ENCODE measurements at places on chromosomes 4 and X.

DNA sequence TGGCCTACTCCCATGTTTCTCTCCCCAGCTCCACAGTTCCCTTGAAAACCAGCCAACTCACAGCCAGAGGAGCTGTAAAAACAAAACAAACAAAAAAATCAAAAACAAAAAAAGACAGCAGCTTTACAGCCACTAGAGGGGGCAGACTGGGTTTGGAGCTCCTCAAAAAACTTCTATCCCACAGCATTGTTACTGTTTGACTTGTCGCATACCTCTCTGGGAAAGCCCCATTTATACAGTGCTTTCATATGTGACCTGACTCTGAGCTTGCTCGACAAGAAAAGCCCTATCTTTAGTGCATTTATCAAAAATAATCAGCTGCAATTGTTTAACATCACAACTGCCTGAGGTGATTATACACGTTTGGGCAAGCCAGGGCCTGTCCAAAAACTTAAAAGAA, 21.6 kb downstream of the TSPAN6 start:
- DNase-seq = peak; percentile 48

- DNase-seq = peak; percentile 55
These were observed 26.7 kb downstream of the HTT-AS start for GRCh38 chr4:3047464-3048286.

DNA sequence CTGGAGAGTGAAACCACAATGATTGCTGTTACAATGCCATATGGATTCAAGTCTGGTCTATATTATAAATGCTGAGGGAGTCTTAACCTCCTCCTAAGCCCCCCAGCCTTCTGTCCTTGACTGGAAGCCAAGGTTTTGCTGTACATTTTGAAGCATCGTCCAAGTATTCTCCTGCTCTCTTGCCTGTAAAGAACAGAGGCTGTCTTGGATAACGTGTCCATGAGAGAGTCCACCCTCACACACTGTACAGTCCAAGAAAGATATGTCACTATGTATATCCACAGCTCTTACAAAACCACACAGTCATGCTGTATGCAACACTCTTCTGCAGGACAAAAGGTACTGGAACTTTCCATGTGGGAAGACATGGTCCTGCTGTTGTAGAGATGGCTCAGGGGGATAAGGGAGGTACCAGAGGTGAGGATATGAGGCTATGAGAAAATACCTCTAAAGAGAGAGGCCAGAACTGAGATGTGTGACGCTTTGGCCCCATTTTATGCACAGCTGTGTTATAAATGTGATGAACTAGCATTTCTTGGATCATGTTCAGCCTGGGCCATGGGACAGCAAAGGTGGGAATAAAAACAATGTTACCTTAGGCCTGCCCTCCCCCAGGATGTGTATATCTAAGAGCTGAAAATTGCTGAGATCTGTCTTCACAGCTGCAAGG, 678.6 kb downstream of the IQCM start:
- no peak for DNase-seq

GRCh38 chr4:188955066-188955465, 815.8 kb downstream of the TRIML1 start:
- DNase-seq = no peak

DNA sequence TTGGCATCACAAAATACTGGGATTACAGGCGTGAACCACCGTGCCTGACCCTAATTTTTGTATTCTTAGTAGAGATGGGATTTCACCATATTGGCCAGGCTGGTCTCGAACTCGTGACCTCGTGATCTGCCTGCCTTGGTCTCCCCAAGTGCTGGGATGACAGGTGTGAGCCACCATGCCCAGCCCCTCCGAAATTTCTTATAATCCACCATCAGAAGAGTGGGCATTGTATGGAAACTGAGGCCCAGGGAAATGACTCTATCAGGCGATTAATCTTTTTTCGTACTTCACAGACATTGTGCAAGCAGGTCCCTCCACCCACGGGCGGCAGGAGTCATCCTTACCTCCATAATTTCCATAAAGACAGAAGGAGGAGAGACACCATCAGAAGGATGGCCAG, 16.0 kb downstream of the CRLF2 start:
- no peak for DNase-seq

- DNase-seq = peak; percentile 34
These were observed 13.9 kb upstream of the ETDC start for GRCh38 chrX:135295238-135295943.

DNA sequence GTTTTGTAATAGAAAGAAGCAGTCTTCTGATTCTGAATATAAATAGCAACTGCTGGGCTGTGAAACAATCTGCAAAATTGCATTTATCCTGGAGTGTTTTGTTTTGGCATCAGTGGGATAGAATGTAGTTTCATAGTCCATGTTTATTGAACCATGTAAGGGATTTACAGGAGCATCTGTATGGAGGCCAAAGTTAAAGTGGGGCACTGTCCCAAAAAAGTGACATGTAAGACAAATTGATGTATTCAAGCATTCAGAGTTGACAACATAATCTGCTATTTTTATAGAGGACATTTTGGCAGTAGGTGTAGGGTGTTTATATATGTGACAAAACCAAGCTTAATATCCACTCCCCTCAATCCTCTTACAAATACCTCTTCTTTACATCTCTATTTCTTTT, 200.5 kb upstream of the ANK2 start:
- no peak for DNase-seq

DNA sequence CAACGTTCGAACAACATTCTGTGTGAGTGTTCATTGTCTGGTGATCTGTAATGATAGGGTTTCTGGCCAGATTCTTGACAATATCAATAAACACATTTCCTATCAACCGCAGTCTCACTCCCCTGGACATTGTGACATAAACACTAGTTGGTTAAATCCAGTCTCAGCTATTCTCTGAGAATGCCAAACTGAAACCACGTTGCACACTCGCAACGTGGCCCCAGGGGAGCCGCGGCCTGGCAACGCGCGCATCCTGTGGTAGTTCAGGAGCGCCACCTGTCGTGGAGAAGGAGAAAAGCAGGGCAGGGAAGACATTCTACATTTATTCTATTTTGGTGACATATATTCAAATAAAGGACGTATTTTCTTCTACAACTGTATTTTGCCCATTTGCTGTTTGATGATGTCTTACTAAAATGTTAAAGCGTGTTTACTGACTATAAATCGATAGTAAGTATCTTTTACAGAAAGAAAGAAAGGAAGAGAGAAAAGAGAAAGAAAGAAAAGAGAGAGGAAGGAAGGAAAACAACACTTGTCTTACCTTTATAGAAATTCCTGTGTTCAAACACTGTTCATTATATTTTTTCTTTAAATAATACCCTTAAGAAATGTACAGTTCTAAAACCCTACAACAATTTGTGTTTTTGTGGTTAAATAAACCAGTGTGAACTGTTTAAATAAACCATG, 738.3 kb upstream of the FRG1 start:
- DNase-seq = peak; percentile 78

DNA sequence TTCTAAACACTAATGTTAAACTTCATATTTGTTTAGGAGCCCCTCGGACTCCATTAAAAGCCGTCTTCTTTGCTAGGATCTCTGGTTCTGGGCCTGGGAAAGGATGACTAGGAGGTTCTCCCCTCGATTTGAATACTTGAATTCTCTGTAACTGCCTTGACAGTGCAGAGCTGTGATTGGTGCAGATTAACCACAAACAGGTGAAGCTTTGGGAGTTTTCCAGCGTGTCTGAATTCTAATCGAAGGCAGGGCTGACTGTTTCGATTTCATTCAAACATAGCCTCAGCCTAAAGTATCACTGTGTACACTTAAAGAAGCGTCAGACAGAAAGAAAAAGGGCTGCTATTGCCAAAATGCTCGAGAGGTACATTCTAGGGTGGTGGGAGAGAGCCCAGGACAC, 29.0 kb downstream of the TFDP3 start:
- DNase-seq = no peak

Data from AG20443 (cell line).